ENCODE measurements at places on chromosomes 1 and 21.

DNA sequence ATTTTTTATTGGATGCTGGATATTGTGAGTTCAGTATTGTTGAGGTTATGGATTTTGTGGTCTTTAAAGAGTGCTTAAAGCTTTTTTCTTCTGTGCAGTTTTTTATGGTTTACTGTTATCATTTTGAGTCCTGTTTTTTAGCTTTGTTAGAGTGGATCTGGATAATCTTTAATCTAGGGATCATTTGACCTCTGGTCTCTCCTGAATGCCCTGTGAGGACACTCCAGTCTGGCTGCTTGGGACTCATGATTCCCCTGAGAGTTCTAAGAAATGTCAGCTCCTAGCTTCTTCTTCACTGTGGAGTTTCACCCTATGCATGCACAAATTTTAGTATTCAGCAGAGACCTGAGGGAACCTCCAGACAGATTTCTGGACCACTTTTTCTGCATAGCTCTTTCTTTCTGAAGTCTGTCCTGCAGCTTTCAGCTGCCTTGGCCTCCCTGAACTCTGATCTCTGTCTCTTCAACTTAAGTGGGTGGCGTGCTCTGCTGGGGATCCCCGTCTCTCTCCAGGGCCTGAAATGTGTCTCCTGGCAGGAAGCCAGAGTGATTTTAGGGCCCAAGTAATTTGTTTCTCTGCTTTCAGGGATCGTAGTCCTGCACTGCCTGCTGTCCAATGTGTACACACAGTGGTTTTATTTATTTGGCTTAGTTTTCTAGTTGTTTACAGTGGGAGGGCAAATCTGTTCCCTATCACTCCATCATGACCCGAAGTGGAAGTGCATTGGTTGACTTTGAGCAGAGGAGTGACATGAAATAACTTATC is 14.7 kb downstream of the PEX14 start:
- no peak for DNase-seq

DNA sequence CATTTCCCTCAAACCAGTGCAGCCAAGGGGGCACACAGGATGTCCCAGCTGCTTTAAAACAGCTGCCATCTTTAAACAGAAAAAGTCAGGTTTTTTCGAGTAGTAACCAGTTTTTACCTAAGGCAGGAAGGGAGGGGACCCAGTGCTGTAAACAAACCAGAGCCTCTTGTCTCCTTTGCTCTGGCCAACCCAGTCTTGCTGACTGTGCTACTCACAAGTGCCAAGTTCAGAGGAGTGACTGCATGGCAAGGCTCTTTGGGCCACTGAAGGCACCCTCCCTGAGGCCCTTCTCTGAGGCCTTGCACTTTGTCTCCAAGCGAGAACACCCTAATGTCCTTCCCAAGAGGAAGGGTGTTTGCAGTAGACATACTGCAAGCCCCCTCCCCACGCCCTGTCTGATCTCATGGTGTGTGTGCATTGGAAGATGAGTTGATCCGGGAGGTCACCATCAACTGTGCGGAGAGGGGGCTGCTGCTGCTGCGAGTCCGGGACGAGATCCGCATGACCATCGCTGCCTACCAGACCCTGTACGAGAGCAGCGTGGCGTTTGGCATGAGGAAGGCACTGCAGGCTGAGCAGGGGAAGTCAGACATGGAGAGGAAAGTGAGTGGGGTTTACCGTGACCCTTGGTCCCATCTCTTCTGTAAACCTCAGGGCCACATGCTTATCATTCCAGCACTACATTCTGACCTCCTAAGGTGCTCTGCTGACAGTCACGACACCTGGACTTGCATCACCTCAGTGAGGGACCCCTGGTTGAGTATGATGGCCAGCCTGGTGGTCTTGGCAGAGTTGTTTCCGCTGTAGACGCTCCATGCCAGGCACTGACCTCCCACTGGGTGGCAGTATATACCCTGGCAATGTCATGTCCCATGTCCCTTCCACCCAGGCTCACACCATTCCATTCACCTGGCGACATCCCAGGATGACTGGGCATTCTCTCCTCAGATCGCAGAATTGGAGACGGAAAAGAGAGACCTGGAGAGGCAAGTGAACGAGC is 4.7 kb downstream of the DNALI1 start:
- DNase-seq = peak; percentile 26

GRCh38 chr1:184199438-184200085 is 148.0 kb downstream of the TSEN15 start:
- DNase-seq = no peak

DNA sequence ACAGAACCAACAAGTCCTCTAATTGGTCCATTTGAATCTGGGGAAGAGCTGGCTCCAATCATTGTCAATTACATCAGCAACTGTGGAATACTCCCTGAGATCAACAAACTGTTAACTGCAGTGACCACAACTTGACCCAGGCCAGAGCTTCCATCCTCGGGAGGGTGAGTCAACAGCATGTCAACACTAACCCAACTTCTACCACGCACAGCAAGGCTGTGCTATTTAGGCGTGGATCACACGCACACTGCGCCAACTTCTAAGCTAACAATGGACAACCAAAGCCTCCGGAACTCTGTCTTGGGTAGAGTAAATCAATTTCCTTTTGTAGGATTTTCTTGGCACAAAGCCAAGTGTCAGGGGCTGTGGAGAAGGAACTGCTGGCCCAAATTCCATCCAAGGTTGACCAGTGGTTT is 30.4 kb downstream of the APP start:
- no peak for DNase-seq

DNA sequence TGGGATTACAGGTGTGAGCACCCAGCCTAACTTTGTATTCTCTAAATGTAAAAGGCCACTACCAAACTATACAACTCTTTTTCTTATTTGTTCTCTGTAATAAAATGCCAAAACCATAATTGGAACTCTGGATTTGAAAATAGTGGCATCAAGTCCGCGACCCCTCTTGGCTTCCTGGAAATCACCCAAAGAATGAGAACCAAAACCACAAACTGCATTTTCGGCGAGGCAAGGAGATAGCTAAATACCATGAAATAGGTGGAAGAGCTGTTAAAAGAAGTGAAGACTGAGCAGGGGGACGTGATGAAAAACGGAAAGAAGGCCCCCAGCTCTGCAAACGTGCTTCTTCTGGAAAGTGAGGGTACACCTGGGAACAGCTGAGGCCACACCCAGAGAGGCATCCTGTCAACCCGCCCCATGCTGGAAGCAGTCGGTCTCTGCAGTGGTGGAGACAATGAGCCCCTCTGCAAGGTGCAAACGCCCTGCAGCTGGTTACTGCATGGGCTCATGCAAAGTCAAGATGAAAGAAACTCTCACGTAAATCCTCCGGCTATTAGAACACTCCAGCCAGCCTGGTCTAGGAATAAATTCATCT is 22.5 kb downstream of the VPS26C start:
- DNase-seq = no peak

DNA sequence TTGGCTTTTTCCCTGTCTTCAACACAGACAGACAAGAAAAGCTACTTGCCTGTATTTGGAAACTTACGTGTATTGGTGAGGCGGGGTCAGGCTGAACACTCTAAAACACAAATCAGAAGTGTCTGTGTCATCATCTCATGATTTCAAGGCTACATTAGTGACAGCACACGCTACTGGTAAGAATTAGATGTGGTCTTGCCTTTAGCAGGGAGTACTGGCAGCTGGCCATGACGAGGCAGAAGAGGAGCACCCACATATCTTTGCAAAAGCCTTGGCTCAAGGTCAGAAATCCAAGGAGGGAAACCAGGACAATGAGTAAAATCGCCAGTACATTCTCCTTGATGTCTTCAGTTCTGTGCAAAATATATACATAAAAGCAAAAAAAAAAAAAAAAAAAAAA is 77.7 kb downstream of the PCNX2 start:
- no peak for DNase-seq

- DNase-seq = no peak
These were observed 49.4 kb downstream of the NFIA start for GRCh38 chr1:61131716-61132115.

DNA sequence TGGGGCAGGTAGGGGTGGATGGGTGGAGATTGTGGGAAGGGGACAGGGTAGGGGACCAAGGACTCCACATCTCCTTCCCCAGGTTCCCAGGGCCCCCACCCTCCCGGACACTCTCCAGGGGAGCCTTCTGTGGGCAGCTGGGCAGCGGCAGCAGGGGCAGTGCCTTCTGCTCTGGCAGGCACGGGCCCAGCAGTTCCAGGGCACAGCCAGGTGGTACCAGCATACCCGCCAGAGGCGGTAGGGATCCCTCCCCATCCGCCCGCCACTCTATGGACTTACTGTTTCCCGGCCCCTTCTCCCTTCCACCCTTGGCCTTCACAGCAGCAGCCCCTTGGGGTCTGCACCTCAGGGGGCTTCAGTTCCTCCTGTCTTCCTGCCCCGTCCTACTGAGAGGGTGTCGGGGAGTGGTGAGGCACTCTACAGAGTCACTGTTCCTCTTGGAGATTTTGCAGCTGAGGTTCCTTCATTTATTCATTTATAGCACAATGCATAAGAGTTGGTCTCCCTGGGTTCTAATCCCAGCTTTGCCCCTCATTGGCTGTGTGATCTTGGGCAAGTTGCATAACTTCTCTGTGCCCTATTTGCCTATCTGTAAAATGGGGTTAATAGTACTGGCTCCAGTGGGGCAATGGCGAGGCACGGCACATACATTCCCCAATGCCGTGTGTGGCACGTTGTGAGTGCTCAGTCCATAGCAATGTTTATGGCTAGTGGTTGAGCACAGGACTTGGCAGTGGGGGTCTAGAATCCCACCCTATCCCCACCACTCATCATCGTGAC is 17.0 kb downstream of the C1orf167 start:
- no peak for DNase-seq

DNA sequence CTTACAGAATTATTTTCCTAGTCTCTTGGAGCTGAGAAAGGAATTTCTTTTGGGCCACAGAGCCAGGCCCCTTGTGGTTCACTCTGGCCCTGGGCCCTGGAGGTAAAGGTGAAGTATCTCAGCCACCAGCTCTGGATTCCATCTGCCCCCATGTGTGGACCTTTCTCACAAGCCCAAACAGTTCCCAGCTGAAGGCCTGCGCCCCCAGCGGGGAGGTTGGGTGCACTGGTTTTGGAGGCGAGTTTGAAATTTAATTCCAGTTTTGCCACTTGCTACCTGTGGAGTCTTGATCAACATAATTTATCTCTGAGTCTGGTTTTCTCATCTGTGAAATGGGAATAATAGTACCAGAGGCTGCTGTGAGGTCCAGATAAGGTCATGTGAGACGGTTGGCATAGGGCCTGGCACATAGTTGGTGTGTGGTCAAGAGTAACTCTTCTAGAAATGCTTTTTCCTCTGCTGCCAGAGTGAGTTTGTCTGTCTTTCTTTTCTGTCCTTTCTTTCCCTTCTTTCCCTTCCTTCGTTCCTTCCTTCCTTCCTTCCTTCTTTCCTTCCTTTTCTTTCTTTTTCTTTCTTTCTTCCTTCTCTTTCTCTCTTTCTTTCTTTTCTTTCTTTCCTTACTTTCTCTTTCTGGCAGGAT is 6.1 kb downstream of the AGTRAP start:
- DNase-seq = no peak

GRCh38 chr21:38475519-38475918 is 22.8 kb downstream of the ERG start:
- no peak for DNase-seq

DNA sequence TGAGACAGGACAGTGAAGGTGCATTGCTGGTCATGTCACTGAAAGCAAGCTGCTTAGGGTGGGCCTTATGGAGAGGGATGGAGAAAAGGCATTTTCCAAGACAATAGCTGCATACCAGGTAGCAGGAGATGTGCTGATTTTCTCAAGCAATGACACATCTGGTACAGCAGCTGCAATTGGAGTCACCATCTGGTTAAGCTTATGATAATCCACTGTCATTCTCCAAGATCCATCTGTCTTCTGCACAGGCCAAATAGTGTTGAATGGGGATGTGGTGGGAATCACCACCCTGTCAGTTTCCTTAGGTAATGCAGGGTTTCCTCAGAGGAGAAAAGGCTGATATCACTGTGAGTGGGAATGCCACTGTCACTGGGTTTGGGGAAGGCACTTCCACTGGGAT is 54.6 kb downstream of the ADSS2 start:
- no peak for DNase-seq

GRCh38 chr1:211641044-211641800 is 34.2 kb downstream of the NEK2 start:
- DNase-seq = no peak

- DNase-seq = no peak
These were observed 6.4 kb downstream of the LAMB3 start for GRCh38 chr1:209645574-209646452.

DNA sequence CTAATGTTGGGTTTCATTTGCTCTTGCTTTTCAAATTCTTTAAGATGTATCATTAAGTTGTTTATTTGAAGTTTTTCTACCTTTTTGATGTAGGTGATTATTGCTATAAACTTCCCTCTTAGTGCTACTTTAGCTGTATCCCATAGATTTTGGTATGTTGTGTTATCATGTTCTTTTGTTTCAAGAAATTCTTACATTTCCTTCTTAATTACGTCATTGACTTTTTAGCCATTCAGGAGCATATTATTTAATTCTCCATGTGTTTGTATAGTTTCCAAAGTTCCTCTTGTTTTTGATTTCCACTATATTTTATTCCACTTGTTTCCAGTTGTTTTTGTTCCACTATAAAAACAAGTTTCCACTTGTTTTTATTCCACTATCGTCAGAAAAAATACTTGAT is 15.0 kb downstream of the GPR88 start:
- no peak for DNase-seq

DNA sequence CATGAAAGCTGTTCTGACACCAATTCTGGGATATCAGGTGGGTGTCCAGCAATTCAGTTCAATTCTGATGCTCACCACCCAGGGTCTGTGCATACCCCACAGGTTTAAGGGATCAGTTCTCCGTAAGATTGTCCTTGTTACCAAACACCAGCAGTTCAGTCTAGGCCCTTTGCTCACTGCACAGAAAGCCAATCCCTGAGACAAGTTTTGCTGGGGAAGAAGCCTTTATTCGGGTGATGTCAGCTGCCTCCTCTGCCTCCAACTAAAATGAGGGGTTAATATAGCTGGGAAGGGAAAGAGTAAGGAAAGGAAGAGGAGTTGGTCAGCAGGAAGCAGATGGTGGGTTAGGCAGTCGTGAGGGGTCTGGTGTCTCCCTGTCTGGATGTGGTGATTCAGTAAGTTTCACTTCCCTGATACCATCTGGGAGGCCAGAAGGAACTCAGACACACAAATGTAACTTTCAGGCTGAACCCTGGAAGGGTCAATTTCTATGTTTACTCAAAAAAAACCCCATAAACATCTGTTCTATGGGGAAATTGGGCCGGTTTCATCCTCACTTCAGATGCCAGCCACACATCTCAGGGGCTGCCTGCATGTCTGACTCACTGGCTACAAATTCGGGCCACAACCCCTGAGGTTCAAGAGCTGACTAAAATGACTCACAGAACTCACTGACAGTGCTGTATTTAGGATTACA is 83.3 kb upstream of the PGBD5 start:
- no peak for DNase-seq

GRCh38 chr1:205515781-205516253 is 11.3 kb downstream of the CDK18 start:
- DNase-seq = no peak

DNA sequence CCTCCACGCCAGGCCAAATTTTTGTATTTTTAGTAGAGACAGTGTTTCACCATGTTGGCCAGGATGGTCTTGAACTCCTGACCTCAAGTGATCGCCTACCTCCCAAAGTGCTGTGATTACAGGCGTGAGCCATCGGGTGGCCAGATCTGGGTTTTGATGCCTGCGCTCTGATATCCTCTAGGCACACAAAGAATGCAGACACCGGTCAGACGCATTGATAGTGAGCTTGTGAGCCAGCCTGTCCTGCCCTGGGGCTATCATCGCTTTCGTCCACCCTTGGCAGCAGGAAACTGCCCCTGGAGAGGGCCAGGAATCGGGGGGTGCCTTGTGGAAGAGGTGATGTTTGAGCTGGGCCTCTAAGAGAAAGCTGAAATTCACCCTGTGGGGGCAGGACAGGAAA is 4.0 kb downstream of the FBLIM1 start:
- no peak for DNase-seq

Data from NCI-H526 treated with DMSO at 0.1 percent for 48 hours (cell line).